SK-N-SH (cell line): ENCODE measurements at places on chromosomes 5 and 9. TPM values are rescaled to one million over a fixed set of nuclear protein-coding genes. Genes with fewer than 3 reads are reported as not detected.

Gene IFNE
- 0.05 and 0.08 TPM in 2 replicates for polyA plus RNA-seq

Gene IL17B
- polyA plus RNA-seq: 0.16 TPM in 1 of 2 replicates, not detected in the other

Gene FBLL1
- polyA plus RNA-seq: 4.4 and 4.5 TPM in 2 replicates

DNA sequence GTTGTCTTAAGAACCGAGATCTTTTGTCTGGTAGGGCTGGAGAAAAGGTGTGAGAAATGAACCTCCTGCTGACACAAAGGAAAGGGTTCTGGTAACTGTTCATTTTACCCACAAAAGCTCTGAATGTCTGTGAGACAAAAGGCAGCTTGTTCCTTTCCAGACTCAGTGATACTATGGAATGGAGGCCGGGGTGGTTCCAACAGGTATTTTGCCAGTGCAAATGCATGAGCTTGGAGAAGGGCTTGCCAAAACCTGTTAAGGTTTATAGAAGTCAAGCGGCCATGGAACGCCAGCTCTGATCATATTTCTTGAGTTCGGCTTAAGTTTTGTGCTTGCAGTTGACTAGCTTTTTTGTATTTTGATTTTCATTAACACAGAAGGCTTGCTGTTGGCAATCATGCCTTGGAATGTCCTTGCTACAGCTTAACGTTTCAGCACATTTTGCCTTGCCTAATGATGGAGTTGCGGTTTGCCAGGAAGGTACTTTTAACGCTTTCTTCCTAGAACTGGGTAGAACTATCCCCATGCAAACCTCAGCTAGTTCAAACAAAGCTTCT, 328.6 kb downstream of the PIK3R1 start:
- no peak for DNase-seq

DNA sequence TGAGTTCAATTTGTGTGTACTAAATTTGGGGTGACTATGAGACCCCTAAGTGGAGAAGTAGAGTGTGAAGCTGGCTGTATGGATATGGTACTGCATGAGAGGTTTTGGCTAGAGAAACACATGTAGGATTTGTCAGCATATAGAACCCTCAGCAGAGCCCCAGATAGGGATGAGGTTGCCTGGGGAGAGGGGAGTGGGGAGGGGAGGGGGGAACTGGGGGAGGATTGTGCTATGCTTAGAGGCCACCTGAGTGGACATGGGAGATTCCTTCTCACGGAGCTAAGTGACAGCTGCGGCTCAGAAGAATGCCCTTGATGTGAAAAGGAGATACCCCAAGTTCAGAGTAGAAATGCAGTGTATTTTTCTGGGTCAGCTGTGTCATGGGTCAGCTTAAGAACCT, 11.2 kb downstream of the SLC22A5 start:
- DNase-seq: no peak

DNA sequence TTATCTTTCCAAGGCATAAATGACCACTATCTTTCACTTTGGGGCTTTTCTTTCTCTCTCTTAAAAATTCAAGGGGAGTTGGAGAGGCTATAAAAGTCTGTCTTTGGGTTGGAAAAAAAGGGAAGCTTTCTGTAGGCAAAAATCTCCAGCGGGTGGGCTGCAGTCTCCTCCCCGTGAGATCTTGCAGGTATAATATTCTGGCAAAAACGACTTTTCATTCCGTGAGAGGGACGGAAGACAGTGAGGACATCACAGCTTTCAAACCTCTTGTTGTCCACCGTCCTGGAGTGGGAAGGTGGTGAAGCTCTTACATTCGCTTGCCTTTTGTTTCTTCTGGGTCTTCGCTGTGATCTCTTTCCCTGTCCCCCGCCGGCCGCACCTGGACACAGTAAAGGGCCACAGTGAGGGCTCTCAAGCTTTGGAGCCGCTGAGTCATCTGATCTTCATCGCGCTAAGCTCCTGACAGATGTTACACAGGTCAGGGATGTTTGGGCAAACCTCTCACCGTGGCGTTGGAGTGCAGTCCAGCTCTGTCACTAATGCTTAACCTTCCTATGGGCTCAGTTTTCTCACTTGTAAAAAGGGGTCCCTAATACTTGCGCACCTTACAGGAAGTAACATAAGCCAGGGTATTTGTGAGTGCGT, 61.9 kb upstream of the MEGF10 start:
- DNase-seq: peak; percentile 7

DNA sequence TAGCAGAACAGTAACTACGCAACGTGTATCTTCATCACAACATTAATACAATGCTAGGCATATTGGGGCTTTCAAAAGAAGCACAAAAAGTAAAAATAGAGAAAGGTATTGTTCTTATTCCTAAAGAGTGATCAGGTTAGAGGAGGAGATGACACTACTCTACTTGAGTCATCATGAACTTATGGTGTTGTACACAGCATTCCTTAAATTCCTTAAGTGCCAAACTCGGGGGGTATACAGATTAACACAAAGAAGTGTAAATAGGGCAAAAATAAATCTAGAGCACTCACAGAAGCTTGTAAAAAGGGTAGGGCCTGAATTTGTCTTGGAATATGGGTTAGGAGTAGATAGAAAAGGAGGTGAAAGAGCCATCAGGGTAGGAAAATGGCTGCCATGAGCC, 308.0 kb upstream of the DAP start:
- no peak for DNase-seq

DNA sequence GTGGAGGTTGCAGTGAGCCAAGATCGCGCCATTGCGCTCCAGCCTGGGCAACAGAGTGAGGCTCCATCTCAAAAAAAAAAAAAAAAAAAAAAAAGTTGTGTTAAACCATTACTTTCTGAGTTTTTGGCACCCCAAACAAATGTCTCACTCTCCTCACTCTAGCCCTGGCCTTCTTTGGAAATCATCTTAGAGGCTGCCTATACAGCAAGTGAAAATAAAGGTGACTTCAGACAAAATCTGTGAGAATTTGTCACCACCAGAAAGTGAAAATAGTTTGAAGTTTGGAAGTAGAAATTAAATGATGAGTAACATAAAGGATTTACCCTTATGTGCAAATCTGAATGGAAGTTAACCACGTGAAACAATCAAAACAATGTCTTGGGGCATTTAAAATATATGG, 7.2 kb upstream of the ZNF131 start:
- DNase-seq: no peak

DNA sequence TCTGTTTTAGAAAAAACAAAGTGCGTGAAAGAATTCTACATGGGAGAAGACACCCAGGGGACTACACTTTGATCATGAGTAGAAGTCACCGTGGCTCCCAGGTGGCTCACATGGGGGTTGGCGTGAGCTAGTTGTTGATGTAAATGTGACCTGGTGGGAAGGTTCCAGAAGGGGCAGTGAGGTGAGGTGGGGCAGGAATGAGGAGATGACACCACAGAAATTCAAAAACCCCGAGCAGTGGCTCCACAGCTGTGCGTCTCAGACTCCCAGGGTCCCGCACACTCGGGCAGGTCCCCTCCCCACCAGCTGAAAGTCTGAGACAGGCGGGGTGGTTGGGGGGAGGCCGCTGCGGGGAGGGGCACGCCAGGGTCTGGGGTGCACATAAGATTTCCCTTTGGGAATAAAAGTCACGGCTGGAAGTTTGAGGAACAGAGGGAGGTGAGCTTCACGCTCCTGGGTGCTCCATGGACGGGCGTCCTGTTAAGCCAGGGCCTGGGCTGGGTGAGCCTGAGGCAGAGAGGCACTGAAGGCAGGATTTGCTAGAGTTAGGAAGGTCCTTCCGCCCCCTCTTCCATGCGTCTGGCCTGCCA, 29.9 kb downstream of the GLT6D1 start:
- DNase-seq: peak; percentile 16

GRCh38 chr9:36828611-36829013, 205.5 kb downstream of the PAX5 start:
- no peak for DNase-seq

DNA sequence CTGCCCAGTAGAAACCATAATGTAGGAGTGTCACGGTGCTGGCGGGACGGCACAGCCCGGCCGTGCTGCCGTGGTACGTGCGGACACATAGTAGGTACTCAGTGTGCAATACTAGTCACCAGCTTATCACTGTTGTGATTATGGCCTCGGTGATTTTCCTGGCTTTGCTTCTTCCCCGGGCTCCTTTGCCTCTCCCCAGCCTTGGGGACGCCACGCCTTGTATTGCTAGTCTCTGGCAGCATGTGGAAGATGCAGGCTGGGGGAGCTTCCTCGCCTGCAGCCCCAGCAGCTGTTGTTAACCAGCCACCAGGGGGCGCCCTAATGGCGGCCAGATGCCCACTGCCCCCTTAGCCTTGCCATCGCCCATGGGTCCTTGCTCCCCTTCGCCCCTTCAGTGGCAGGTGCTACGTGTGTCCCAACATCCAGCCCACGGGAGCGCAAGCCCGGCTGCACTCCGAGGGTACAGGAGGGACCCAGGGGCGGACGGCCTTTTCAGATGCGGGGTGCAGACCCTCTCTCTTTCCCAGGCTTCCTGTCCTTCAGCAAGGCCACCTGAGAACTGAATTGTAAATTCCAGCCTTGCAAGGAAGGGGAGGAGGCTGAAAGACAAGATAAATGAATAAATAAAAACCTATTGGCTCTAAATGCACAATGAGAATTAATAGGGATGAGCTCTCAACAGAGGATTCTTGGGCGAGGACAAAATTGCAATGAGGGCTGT, 8.0 kb downstream of the NTNG2 start:
- DNase-seq: peak; percentile 80

DNA sequence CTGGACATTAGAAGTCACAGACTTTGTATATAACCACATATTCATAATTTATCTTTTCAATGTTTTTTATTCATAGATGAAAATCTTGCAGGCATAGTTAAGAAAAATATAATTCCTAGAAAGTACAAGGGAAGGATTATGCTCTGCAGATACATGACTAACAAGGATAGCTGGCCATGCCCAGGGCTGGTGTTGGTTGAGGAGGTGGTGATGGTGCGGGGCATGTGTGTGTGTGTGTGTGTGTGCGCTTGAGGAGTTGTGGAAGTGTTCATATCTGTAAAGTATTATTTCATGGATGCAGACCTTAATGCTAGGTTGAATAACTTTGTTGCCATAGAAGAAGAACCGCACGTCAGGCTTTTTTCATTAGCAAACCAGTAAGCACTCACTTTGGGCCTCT, 1.3 kb downstream of the S1PR3 start:
- no peak for DNase-seq

GRCh38 chr9:129775448-129775798, 22.6 kb upstream of the PTGES start:
- DNase-seq: peak; percentile 42

DNA sequence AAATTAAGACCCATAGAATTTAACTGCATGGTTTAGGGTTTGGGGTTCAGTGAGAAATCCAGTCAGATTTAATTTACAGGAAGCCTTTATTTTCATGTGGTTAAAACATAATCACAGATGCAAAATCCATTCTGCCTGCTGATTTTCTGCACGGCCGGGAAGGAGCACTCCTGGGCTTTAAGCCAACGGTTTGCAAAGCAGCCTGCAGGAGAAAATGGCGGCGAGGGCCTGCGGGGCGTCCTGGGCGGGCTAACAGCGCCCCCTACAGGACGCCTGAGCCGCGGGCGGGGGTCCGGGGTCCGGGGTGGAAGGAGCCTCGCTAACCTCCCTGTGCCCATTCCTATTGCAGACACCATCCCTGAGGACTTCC, 47.6 kb downstream of the THBS4 start:
- peak; percentile 59 for DNase-seq

DNA sequence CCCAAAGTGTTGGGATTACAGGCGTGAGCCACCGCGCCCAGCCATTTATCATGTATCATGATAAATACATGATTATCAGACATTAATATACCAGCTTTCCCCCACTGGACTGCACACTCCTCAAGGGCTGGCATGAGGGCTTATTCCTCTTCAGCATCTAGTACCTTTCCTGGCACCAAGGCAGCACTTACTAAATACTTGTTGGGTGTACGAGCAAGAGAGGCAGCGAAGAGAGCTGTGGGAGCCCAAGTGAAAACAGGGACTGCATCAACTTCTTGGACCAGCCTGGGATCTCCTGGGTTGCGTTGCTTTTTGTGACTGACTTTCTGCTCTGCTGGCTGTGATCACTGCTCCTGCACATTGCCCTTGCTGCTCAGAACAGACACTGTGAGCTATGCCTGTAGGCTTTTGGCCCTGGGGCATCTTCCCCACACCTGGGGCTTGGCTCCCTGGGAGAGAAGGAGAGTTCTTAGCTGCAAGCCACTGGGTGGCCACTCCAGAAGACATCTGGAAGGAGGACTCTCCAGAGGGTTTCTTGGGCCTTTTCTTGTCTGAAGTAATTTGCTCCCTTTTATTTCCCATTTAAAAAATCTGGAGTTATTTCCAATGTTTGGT, 224.3 kb downstream of the NR3C1 start:
- DNase-seq: no peak

DNA sequence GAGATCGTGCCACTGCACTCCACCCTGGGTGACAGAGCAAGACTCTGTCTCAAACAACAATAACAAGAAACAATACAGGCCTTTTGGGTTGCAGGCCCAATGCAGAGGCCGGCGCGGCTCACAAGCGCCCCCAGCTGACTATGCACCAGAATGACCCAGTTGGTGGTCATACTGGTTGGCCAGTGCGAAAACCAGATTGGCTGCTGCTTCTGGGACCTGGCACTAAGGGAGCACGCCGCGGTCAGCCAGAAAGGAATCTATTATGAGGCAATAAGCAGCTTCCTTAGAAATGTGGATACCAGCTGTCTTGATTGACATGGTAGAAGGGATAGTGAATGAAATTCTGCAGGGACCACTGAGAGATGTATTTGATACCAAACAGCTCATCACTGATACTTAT, 35.0 kb downstream of the RANBP17 start:
- peak; percentile 5 for DNase-seq

DNA sequence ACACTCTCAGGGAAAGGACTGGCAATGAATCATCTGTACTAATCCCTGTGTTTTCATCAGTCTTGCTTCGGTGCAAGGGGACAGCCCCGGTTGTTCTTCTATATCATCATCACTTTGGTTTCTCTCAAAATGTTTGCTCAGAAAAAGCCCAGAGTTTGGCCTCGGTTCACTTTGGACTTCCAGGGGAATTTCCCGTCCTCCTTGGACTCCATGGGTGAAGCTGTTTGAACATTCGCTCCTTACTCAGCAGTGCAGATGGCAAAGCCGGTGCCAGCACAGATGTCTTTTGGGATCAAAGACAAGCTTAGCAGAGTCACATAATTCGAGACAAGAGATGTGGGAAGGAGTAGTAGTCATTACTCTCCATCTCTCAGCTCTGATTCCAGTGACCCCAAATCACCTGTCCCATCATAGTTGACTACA, 69.8 kb upstream of the TNFSF8 start:
- DNase-seq: no peak

DNA sequence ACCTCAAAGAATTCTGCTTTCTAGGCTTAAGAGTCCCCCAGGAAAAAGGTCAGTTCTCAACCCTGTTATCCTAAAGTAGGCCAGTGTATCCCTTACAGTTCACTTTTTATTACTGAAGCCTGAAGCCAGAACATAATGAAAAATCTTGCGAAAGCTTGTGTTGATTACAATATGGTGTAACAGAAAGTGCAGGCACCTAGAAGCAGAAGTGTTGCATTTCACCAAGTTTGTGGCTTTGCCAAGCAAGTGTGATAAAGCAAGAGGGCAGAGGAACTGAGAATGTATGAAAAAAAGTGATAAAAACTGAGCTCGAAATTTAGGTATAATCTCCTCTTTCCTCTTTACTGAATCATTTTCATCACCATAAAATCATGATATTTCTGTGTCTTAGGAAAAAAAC, 26.2 kb downstream of the AGTPBP1 start:
- no peak for DNase-seq
